ENCODE measurements at places on chromosomes 12 and 14.

DNA sequence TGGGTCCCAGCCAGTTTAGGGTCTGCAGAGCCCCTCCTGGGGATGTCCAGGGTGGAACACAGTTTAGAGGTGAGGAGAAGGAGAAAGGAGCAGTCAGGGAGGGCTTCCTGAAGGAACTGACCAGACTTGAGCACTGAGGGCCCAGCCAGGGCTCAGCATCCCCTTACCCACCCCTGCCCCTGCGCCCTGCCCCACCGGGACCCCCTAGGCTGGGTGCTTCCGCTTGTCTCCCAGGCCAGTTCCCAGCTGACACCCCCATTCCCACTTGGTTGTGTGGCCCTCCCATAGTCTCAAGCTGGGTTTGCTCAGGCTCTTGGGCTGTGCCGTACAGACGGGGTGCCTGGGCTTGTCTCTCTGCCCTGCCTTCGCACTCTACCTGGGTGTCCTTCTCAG lies 26.3 kb upstream of the KIF26A start:
- DNase-seq = no peak

DNA sequence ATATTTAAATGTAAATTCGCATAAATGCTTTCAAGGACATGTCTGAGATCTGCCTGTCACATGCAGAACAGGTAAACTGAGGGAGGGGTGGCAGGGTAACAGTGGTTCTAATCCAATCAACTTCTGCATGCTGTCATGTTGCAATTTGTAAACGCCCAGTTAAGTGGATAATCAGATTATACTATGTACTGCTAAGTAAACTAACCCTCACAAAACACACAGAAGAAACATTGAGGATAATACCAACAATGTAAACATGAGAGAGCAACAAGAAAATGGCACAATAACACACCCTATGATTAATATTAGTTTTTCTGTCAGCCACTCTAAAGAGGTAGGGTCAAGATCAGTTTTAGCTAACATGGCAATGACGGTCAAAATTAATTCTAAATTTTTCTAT lies 123.7 kb downstream of the KIF21A start:
- DNase-seq = no peak

GRCh38 chr12:41564816-41565215 lies 376.7 kb downstream of the PDZRN4 start:
- no peak for DNase-seq

DNA sequence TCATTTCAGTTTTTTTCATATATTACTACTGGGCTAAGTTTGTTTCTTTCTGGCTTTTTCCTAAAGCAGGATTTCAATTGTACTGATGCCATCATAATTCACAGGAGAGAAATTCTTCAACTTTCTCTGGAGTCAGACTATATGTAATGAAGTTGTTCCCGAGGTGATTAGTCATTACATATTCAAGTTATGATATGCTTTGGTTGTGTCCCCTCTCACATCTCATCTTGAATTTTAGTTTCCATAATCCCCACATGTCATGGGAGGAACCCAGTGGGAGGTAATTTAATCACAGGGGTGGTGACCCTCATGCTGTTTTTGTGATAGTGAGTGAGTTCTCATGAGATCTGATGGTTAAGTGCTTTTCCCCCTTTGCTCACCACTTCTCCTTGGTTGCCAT lies 227.5 kb upstream of the LRIG3 start:
- no peak for DNase-seq

GRCh38 chr14:59339524-59340330 lies 125.5 kb downstream of the GPR135 start:
- DNase-seq = no peak

GRCh38 chr12:57836442-57837375 lies 9.8 kb downstream of the CTDSP2 start:
- peak; percentile 48 for DNase-seq

DNA sequence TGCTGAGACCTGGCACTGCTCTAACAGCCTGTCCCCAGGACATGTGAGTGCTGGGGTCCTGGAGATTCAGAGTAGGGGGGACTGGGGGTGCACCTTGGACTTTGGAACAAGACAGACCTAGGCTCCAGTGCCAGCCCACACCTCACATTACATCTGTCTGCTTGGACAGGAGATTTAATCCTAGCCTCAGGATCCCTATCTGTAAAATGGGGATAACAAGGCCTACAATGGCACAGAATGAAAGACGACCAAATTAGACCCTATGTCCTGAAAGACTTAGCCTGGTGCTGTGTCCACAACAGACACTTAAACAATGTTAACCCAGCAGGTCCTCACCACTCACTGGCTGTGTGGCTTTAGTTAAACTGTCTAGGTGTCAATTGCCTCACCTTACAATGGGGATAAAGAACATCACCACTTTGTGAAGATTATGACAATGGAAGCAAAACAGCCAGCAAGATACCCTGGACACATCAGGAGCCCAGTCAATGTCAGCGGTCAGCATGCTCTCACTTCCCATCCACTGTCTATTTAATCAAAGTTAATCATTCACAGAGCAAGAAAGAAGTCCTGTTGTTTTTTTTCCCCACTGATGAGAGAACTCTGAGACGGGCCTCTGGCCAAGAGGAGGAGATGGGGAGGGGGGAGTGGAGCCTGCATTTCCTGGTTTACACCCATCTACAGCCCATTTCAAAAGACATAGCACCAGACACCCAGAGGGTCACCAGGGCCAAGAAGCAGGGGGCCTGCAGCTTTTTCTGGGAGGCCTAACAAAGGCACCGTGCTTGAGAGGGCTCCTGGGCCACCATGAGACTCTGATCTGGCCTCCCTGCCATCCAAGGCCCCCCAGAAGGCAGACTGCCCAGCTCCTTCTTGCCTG lies 40.6 kb downstream of the ACTN1 start:
- no peak for DNase-seq

DNA sequence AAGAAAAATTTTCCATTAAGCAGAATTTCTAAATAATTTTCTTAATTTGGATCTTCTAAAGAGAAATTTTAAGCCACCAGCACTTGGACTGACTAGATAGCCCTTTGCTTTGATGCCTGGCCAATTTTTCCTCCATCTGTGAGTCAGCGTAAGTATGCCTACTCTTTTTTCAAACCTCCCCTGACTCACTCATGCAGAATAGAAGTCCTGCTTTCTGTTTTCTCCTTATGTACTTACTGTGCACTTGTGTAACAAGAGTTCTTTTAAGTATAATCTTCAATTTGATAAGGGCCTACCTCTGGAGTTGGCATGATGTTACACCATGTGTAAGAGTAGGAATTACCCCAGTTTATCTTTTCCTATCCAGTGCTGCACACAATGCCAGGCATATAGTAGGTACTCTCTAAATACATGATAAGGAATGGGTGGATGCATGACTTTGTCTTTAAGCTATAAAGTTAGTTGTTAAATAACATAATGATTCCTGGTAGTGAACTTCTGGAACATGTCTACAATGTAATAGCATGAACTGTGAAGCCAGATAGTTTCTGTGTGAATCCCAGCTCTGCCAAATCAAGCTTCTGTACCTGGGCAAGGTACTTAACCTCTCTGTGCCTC lies 329.6 kb downstream of the TMTC2 start:
- DNase-seq = no peak

DNA sequence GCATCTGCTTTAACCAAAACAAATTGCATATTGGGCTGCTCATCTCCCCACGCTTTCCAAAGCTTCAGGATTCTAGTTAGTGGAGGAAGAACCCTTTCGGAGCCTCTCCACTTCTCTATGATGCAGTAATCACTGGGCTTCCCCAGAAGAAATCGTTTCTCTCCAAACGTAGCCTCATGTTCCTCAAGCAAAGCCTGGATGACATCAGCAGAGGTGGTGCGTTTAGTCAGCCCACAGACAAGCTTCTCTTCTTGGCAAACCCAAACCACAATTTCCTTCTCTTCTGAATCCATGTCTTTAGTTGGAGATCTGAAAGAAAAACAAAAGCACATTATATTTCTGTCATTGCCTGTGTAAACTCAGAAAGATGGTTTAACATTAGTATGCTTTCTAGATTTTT lies 30.6 kb downstream of the RASSF9 start:
- DNase-seq = no peak
